ENCODE measurements at places on chromosomes 11 and 22.

- no peak for DNase-seq
Measured at GRCh38 chr22:45398214-45398613, 15.2 kb downstream of the SMC1B start.

DNA sequence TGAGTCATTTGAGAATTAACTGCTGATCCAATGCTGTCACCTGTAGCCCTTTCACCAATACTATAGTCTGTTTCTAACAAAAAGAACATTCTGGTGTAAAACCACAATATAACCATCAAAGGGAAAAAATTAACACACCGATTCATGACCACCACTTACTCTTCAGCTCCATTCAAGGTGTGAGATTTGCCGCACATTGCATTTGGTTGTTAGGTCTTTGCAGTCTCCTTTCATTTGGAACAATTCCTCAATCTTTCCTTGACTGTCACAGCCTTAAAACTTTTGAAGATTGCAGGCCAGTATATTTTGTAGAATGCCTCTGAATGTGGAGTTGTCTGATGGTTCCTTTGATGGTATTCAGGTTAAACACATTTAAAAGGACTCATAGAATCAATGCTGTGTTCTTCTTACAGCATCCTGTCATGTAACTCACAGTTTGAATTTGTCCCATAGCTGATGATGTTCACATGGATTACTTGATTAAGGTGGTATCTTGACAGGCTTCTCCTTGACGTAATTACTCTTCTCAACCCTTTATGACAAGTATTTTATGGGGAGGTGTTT is 63.6 kb downstream of the TNRC6B start:
- no peak for DNase-seq

DNA sequence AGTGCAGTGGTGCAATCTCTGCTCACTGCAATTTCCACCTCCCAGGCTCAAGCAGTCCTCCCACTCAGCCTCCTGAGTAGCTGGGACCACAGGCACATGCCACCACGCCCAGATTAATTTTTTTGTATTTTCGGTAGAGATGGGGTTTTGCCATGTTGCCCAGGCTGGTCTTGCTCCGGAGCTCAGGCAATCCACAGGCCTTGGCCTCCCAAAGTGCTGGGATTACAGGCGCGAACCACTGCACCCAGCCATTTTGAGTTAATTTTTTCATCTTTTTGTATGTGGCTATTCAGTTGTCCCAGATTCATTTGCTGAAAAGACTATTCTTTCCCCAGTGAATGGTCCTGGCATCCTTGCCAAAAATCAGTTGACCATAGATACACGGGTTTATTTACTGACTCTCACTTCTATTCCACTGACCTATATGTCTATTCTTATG is 63.6 kb downstream of the MAPK1 start:
- no peak for DNase-seq

DNA sequence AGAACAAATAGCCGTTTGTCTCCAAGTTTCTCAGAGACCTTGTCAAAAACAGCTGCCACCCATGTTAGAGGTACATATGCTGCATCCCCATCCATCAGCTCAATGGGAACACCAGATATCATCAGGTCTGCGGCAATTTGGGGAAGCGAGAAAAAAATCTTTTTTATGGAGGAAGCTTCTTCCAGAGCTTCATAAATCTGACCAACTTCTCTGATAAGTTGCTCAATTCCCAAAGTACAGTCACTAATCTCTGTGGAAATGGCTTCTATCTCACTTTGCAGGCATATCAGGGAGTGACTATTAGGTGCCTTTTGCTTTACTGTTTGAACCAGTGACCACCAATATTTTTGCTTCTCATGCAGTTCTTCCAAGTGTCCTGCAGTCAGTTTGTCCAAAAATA is 34.3 kb upstream of the MRPL17 start:
- DNase-seq, result no peak

GRCh38 chr22:27405672-27406388 is 395.7 kb downstream of the MN1 start:
- DNase-seq, result no peak

DNA sequence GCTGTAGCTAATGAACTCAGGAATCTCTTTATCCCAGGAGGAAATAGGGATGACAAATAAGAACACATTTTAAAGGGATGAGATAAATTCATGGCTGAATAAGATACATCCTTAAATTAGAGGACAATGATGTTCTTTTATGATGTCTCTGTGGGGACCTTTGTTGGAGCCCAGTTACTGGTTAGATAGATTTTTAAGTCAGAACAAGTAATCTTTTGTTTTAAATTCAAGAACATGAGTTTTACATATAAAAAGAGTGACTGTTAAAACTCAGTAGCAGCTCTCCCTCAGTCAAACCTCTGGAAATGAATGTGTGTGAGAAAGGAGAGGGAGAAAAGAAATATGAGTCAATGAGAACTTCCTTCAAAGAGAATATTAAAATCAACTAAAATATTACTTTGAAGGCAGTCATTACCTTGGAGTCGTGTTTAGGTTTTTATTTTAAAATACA is 241.6 kb downstream of the SWAP70 start:
- DNase-seq, result no peak

DNA sequence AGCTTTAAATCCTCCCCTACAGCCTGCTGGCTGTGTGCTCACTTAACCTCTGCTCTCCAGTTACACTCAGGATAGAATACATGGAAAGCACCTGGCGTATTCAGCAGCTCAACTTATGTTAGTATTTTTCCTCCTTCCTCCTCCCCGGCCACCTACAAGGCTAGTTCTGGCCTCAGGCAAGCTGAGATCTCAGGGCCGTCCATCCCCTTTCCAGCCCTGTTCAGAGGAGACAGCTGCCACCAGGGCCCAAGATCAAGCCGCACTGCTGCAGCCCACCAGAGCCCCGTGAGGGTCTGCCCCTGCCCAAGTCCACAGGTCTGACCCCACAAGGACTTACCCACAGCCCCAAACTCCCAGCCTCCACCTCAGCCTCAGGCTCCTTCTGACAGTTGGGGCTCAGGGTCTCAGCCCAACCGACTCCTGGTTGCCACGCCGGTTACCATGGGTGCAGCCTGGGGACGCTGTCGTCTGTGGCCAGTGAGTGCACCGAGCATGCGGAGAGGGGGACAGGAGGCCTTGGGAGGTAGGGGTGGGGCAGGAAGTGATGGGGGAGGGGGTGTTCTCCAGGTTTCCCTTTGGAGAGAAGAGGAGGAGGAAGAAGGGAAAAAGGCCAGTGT is at the start of gene C11orf16:
Gene C11orf16 (minus strand): TSS at position 384 of the 617 bp plus-strand sequence. CDS start 639 bp downstream, outside the sequence.
- DNase-seq, result no peak

DNA sequence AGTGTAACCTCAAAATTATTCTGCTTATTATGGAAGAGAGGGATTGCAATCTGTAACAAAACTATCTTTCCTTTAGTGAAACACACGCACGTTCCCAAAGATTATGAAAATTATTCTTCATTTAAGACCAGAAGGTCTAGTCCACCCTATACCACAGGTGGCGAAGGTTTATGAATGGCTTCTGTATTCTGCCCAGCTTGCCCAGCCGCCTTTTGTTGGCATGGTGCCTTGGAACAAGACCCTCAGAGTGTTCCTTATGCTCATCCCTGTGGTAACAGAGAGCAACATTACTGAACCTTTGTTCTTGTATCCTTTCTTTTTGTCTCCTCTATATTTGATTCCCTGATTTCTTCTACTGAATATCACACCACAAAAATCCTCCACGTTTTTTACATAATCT is 116.4 kb downstream of the FAR1 start:
- no peak for DNase-seq

DNA sequence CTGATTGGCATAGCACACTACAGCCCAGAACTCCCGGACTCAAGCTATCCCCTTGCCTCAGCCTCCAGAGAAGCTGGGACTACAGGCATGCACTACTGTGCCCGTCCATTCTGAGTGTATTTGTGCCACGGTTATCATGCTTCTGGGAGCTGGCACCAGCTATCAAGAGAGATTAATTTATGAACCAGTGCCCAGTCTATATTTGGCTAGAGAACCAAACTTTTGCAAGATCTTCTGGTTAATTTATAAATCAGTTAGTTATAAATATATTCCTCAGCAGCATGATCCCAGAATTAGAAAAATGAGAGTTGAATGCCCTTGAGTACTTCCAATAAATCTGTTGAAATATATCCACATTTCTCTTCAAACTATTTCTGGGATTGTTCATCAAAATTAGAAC is 67.5 kb upstream of the OR5AN1 start:
- no peak for DNase-seq

GRCh38 chr11:16148301-16148931 is 207.9 kb downstream of the SOX6 start:
- DNase-seq, result no peak

GRCh38 chr22:32058656-32059260 is 15.7 kb downstream of the SLC5A1 start:
- DNase-seq, result no peak

GRCh38 chr11:65414776-65415498 is 7.7 kb upstream of the NEAT1 start:
- DNase-seq, result no peak

GRCh38 chr11:45851228-45851627 is 4.0 kb downstream of the CRY2 start:
- DNase-seq, result no peak

DNA sequence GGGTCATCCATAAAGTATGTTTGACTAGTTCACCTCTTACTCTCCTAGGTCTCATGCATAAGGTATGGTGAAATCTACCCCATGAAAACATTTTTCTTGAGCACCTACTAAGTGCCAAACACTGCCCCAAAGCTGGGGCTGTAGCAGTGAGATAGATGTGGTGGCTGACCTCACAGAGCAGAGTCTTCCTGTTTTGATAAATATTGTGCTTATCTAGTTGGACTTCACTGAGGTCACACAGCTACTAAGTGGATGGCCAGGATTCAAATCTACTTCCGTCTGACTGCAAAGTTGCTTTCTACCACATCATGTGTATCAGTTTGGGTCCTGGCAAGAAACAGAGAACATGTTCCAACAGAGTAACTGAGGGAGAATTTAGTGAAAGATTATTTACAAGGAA is 6.4 kb upstream of the HTATIP2 start:
- DNase-seq, result no peak

- no peak for DNase-seq
Measured at GRCh38 chr22:27792452-27793161, 8.9 kb downstream of the MN1 start.

DNA sequence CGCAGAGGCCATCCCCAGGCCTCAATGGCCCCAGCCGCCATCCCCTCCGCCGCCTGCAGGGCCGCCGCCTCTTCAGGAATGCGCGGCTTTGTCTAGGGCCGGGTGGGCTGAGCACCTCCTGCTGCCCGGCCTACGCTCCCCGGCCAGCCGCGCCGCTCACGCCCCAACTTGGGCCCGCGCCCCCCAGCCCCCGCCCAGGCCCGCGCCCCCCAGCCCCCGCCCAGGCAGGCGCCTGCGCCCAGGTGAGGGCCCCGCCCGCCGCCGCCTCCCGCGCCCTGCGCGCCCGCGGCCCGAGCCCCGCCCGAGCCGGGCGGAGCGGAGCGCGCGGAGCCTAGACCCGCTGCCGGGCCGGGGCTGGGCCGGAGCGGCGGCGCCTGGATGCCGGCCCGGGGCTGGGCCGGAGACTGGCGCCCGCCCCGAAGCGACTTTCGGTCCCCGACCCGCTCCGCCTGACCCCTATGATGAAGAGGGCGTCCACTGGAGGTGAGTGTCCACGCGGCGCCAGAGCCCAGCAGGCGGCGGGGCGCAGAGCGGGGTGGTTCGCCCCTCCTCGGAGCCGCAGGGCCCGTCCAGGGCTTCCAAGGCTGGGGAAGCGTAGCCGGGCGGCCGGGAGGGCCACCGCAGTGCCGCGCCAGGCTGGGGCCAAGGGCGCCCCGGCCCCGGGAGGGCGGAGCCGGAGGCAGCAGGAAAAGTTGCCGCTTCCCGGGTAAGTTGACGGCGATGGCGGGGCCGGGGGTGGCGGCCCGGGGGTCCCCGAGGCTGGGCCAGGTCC is 34.3 kb upstream of the PRODH start:
- no peak for DNase-seq

- no peak for DNase-seq
Measured at GRCh38 chr11:76203131-76203925, 3.0 kb downstream of the WNT11 start.

- no peak for DNase-seq
Measured at GRCh38 chr11:33658195-33658900, 42.3 kb downstream of the C11orf91 start.

- DNase-seq, result no peak
Measured at GRCh38 chr11:128187835-128188234, 399.5 kb downstream of the ETS1 start.

- DNase-seq, result no peak
Measured at GRCh38 chr22:22802339-22802970, 85.2 kb upstream of the IGLL5 start.

- DNase-seq, result no peak
Measured at GRCh38 chr11:64352099-64352994, 6.6 kb upstream of the RPS6KA4 start.

- DNase-seq, result no peak
Measured at GRCh38 chr11:104784684-104785460, 113.4 kb downstream of the CASP12 start.

DNA sequence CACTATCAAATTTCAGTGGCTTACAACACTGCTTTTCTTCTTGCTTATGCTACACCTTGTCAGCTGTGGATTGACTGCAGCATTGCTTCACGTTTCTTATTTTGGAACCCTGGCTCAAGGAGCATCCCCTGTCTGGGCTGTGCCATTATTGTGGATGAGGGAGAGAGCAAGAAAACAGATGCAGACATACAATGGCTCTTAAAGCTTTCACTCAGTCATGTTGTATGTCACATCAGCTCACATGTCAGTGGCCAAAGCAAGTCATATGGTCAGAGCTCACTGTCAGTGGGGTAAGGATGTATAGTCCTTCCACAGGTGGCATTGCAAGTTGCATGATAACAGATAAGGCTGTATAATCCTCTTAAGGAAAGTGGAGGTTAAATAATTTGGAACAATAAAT is 10.0 kb downstream of the ARHGEF12 start:
- no peak for DNase-seq

DNA sequence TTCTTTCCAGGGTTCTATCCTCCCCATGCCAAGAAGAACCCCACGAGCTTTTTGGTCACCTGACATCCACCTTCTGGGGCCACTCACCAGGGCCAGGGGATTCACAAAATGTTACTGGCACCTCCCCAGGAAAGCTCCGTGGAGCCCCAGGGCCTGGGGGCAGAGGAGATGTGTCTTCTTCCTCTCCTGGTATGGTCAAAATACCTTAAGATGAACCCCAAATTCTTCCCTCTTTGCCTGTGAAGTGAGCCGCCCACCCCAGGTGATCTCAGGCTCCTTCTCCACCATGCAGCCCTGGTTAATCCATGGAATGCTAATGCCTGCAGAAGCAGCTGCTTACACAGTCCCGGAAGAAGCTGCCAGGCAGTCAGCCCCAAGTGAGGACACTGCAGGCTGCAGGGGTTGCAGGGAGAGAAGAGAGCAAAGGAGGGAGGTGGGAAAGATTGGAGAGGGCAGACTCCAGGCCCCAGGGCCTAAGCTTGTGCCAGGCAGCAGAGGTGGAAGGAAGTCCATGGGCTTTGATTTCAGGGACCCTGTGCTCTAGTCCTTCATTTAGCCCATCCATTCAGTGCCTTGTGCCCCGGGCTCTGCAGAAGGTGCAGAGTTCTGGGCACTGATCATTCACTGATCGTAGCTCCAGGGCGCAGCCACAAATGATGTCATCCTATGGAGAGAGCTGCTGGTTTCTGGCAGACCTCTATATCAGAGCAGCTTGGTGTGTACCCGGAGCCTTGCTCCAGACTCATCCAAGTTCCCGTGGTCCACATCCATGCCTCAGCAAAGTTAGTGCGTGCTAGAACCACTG is 127.9 kb upstream of the NECTIN1 start:
- no peak for DNase-seq
